ENCODE measurements at places on chromosomes 13 and 19. TPM values are rescaled to one million over a fixed set of nuclear protein-coding genes. Genes with fewer than 3 reads are reported as not detected.

APLP1 gene
- 4.0 TPM for total RNA-seq

OR10H1 gene
- not detected for total RNA-seq

EDNRB gene
- 4.0 TPM for total RNA-seq

SYNGR4 gene
- total RNA-seq = not detected

MEF2B gene
- 0.13 TPM for total RNA-seq

C19orf73 gene
- 1.2 TPM for total RNA-seq

SLC25A41 gene
- 0.07 TPM for total RNA-seq

C19orf85 gene
- not detected for total RNA-seq

RUBCNL gene
- total RNA-seq = not detected

NRTN gene
- total RNA-seq = 0.13 TPM

KASH5 gene
- total RNA-seq = not detected

UGGT2 gene
- total RNA-seq = 45.2 TPM

NMRK2 gene
- total RNA-seq = not detected

TMIGD2 gene
- total RNA-seq = not detected

GJA3 gene
- total RNA-seq = under 0.01 TPM

PSG6 gene
- not detected for total RNA-seq

CALR3 gene
- total RNA-seq = not detected

CYSLTR2 gene
- total RNA-seq = 0.11 TPM

ZNF681 gene
- 0.26 TPM for total RNA-seq

CD79A gene
- not detected for total RNA-seq

PDX1 gene
- total RNA-seq = not detected

FNDC3A gene
- total RNA-seq = 70.4 TPM

MEX3D gene
- 90.1 TPM for total RNA-seq

EHD2 gene
- total RNA-seq = 97.5 TPM

ZNF345 gene
- 2.4 TPM for total RNA-seq

CYP4F11 gene
- total RNA-seq = not detected

HNRNPA1L2 gene
- total RNA-seq = 3.4 TPM

COL5A3 gene
- total RNA-seq = not detected

FFAR3 gene
- total RNA-seq = not detected

SLC10A2 gene
- not detected for total RNA-seq

Data from pulmonary artery endothelial cell (primary cell).